Breast epithelium (tissue), 4 donors: ENCODE measurements at places on chromosomes 3 and 15. TPM values are rescaled to one million over a fixed set of nuclear protein-coding genes. Genes with fewer than 3 reads are reported as not detected.

GRCh38 chr3:59101231-59101736 is 51.5 kb upstream of the CFAP20DC start:
- no peak overlapping the region for H3K4me3 ChIP-seq
- no peak overlapping the region for H3K27ac ChIP-seq
- no peaks in the 10 kb centered on the region for H3K4me1 ChIP-seq
- no peaks in the 10 kb centered on the region for H3K27me3 ChIP-seq

Gene C3orf49
- total RNA-seq: not detected

Gene TOMM70
- total RNA-seq: 59.7 TPM

GRCh38 chr3:139218046-139218445 is 125.8 kb upstream of the MRPS22 start:
- H3K4me1 ChIP-seq: no peaks in the 10 kb centered on the region
- H3K4me3 ChIP-seq: no peak overlapping the region
- no peak overlapping the region for H3K27ac ChIP-seq
- no peak for DNase-seq
- H3K36me3 ChIP-seq: no peaks in the 10 kb centered on the region

GRCh38 chr15:89654847-89655805 is at the start of gene KIF7:
KIF7 (minus strand) TSS chr15:89655467; CDS start chr15:89652930, 2,537 bp downstream.
- H3K27me3 ChIP-seq: no peaks in the 10 kb centered on the region
- peak within 1 kb of the TSS; percentile 77 for H3K27ac ChIP-seq
- H3K4me1 ChIP-seq: no peaks in the 10 kb centered on the region
- DNase-seq: no peak
- peak within 1 kb of the TSS; percentile 77 for H3K4me3 ChIP-seq

- DNase-seq: no peak
- H3K4me3 ChIP-seq: no peak overlapping the region
- no peaks in the 10 kb centered on the region for H3K27me3 ChIP-seq
- no peak overlapping the region for H3K27ac ChIP-seq
- no peaks in the 10 kb centered on the region for H3K4me1 ChIP-seq
These were observed 250.1 kb upstream of the HES1 start for GRCh38 chr3:193885832-193886231.

Gene ST8SIA2
- not detected for total RNA-seq

GRCh38 chr3:18946524-18946923 is 201.8 kb upstream of the KCNH8 start:
- no peaks in the 10 kb centered on the region for H3K36me3 ChIP-seq
- no peaks in the 10 kb centered on the region for H3K4me1 ChIP-seq
- no peaks in the 10 kb centered on the region for H3K27me3 ChIP-seq
- no peak overlapping the region for H3K27ac ChIP-seq

GRCh38 chr3:125443923-125444322 is 68.8 kb upstream of the ZNF148 start:
- no peak overlapping the region for H3K4me3 ChIP-seq
- H3K36me3 ChIP-seq: no peaks in the 10 kb centered on the region
- H3K27ac ChIP-seq: no peak overlapping the region
- H3K4me1 ChIP-seq: no peaks in the 10 kb centered on the region

GRCh38 chr15:49145651-49146609 is 9.5 kb downstream of the COPS2 start:
- H3K4me1 ChIP-seq: no peaks in the 10 kb centered on the region
- no peak overlapping the region for H3K4me3 ChIP-seq
- no peak overlapping the region for H3K27ac ChIP-seq
- no peaks in the 10 kb centered on the region for H3K36me3 ChIP-seq
- no peaks in the 10 kb centered on the region for H3K27me3 ChIP-seq
- DNase-seq: no peak

DNA sequence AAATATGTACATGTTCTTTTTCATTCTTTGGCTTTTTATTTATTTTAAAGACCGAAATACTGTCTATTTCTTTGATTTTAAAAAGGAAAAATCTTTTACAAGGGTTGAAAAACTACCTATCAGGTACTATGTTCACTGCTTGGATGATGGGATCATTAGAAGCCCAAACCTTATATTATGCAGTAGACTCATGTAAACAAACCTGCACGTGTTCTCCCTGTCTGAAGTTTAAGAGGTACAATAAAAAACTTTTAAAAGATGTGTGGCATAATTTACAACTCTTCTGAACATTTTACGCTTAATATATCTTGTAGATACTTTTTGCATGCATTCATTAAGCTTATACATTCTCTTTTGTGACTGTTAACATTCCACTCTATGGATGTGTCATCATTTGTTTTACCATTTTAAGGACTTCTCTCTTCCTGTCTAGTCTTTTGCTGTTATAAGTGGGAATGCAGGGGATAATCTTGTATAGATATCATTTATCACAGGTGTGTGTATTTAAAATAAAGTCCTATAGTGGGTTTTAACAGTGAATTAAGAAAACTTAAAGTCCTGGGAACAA is 6.2 kb downstream of the MGA start:
- H3K36me3 ChIP-seq: no peaks in the 10 kb centered on the region
- H3K4me3 ChIP-seq: no peak overlapping the region
- H3K4me1 ChIP-seq: no peaks in the 10 kb centered on the region

DNA sequence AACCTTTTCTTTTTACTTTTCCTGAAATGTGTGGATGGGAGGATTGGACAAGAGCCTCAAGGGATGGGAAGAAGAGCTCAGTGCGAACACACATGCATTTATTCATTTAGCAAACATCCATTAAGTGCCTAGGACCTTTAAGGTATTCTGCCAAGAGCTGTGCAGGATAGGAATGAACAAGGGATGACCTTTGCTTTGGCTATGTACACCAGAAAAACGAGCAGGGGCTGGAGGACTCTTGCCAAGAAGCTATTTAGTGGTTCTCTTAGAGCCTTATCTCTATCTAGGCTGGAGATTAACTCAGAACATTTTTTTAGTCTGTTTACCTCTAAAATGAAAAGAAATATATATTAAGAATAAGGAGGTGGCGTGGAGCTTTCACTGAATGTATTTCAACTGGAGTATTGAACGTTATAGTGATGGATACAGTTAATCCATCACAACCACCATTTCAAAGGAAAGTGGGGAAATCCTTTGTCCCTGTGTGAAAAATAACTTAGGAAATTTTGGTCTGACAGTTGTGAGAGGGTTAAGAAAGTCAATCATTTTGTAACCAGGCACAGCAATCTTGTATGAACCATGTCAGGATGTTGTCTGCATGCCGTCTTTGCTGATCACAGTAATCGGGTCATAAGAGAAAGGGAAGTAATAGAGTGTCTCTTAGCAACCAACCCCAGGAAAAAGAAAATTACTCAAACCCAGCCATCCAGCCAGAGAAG is 279.0 kb downstream of the LPP start:
- H3K27ac ChIP-seq: no peak overlapping the region
- no peak for DNase-seq
- H3K36me3 ChIP-seq: no peaks in the 10 kb centered on the region
- no peaks in the 10 kb centered on the region for H3K27me3 ChIP-seq
- H3K4me1 ChIP-seq: no peaks in the 10 kb centered on the region

GRCh38 chr3:167350245-167350862 is 29.7 kb downstream of the ZBBX start:
- H3K27ac ChIP-seq: no peak overlapping the region
- no peaks in the 10 kb centered on the region for H3K4me1 ChIP-seq
- no peak for DNase-seq
- no peak overlapping the region for H3K4me3 ChIP-seq

GRCh38 chr3:70824773-70825172 is 512.3 kb upstream of the MDFIC2 start:
- DNase-seq: no peak
- no peak overlapping the region for H3K4me3 ChIP-seq
- no peaks in the 10 kb centered on the region for H3K4me1 ChIP-seq
- H3K36me3 ChIP-seq: no peaks in the 10 kb centered on the region

- no peaks in the 10 kb centered on the region for H3K36me3 ChIP-seq
- no peak overlapping the region for H3K4me3 ChIP-seq
- H3K4me1 ChIP-seq: no peaks in the 10 kb centered on the region
- DNase-seq: no peak
These were observed 92.5 kb upstream of the MEX3B start for GRCh38 chr15:82138306-82138705.

- no peak overlapping the region for H3K27ac ChIP-seq
- no peaks in the 10 kb centered on the region for H3K4me1 ChIP-seq
- no peak for DNase-seq
- H3K4me3 ChIP-seq: no peak overlapping the region
- H3K27me3 ChIP-seq: no peaks in the 10 kb centered on the region
- H3K36me3 ChIP-seq: no peaks in the 10 kb centered on the region
These were observed 170.0 kb upstream of the NDN start for GRCh38 chr15:23857028-23857641.

DNA sequence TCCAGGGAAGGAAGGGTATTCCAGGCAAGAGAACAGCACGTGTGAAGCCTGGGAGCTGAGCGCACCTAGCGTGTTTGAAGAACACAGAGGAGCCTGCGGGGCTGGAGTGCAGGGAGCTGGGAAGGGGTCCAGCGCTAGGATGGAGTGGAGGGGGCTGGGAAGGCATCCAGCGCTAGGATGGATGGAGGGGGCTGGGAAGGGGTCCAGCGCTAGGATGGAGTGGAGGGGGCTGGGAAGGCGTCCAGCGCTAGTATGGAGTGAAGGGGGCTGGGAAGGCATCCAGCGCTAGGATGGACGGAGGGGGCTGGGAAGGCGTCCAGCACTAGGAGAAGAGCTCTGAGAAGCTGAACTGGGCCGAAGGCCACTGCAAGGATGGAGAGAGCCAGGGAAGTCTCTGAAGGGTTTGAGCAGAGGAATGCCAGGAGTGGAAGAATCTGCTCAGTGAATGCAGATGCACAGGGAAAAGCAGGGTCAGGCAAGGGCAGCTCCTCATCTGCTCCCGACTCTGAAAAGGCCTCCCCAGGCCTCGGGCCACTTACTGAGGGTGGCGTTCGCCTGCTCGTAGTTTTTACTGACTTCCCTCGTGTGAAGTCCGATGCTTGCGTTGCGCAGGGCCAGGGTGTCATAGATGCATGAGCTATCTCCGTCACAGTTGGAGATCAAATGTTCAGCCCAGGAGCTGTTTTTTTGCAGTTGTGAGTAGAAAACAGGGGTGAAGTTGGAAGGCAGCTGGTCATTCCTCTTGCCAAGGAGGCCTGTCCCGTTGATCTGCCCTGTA is 39.8 kb downstream of the MUC20 start:
- no peak overlapping the region for H3K4me3 ChIP-seq
- DNase-seq: peak; percentile 45
- no peak overlapping the region for H3K27ac ChIP-seq
- no peaks in the 10 kb centered on the region for H3K36me3 ChIP-seq
- H3K4me1 ChIP-seq: peaks cover 9% of the 10 kb centered on the region
- peaks cover 21% of the 10 kb centered on the region for H3K27me3 ChIP-seq

DNA sequence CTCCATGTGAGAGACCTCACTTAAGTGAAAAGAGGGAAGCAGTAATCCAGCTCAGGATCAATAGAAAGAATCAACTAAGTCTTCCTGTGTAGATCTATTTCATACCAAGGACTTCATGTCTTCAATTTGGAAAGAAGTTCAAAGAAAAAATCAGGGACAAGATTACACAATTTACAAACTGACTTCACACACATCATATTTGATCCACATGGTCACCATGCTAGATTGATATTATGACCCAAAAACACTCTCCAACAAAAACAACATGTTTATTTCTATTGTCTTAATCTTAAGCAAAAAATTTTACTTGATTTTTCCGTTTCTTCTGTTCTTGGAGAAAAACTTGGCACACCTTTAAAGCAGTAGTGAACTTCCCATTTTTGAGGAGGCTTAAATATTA is 76.3 kb downstream of the THBS1 start:
- DNase-seq: no peak
- no peaks in the 10 kb centered on the region for H3K4me1 ChIP-seq
- H3K36me3 ChIP-seq: no peaks in the 10 kb centered on the region
- H3K27ac ChIP-seq: no peak overlapping the region
- H3K27me3 ChIP-seq: no peaks in the 10 kb centered on the region

DNA sequence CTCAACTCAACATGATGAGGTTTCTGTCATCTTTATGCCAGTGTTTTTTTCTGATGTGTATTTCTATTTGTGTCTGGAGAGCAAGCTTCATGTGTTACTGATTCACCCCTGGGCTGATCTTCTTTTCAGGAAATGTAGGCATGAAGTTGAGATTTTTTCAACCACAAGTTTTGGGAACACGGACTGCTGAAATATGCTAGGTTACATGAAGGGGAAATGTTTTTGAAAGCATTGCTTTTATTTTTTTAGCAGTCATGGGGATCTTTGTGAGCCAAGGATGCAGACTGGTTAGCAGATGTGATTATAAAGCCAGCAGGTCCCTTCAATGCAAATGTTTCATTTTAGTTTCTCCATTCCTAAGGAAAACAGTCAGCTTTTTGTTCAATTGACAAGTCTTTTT is 219.3 kb upstream of the COL8A1 start:
- H3K27me3 ChIP-seq: no peaks in the 10 kb centered on the region
- H3K36me3 ChIP-seq: no peaks in the 10 kb centered on the region
- no peak overlapping the region for H3K4me3 ChIP-seq
- DNase-seq: no peak
- H3K4me1 ChIP-seq: no peaks in the 10 kb centered on the region
